ENCODE measurements at places on chromosomes 2 and 18. TPM values are rescaled to one million over a fixed set of nuclear protein-coding genes. Genes with fewer than 3 reads are reported as not detected.

- H3K4me1 ChIP-seq, result no peaks in the 10 kb centered on the region
- no peaks in the 10 kb centered on the region for H3K36me3 ChIP-seq
- no peak overlapping the region for H3K4me3 ChIP-seq
- no peak overlapping the region for H3K27ac ChIP-seq
- H3K27me3 ChIP-seq, result no peaks in the 10 kb centered on the region
Observed at GRCh38 chr2:2550856-2551255, 219.8 kb upstream of the MYT1L start.

DNA sequence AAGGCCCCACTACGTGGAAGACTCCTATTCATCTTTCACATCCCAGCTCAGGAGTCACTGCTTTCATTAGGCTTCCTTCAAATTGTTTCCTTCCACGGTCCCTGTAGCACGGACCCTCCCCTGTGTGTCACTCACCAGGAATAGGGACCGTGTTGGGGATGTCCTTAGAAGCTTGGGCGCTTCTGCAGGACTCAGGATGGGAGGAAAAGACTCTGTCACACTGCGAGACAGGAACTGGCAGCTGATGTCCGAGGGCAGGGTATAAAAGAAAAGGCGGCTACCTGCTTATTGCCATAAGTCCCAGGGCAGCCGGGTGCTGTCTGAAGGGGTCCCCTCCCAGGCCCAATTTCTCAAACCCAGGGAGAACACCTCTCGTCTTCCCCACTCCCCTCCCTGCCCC lies 79.1 kb downstream of the BCL2L11 start:
- H3K4me3 ChIP-seq, result no peak overlapping the region
- H3K27me3 ChIP-seq, result no peaks in the 10 kb centered on the region
- no peaks in the 10 kb centered on the region for H3K36me3 ChIP-seq
- DNase-seq, result no peak
- H3K27ac ChIP-seq, result no peak overlapping the region

- peaks cover 3% of the 10 kb centered on the region for H3K27me3 ChIP-seq
- no peak for DNase-seq
- H3K27ac ChIP-seq, result no peak overlapping the region
- H3K36me3 ChIP-seq, result no peaks in the 10 kb centered on the region
- no peak overlapping the region for H3K4me3 ChIP-seq
- peaks cover 15% of the 10 kb centered on the region for H3K4me1 ChIP-seq
Observed at GRCh38 chr2:12861344-12861930, 144.7 kb downstream of the TRIB2 start.

- no peak overlapping the region for H3K27ac ChIP-seq
- no peaks in the 10 kb centered on the region for H3K36me3 ChIP-seq
- no peak for DNase-seq
- peaks cover 43% of the 10 kb centered on the region for H3K4me1 ChIP-seq
- H3K4me3 ChIP-seq, result no peak overlapping the region
- no peaks in the 10 kb centered on the region for H3K27me3 ChIP-seq
Observed at GRCh38 chr2:136251197-136251884, 133.4 kb upstream of the CXCR4 start.

- H3K4me1 ChIP-seq, result no peaks in the 10 kb centered on the region
- H3K27ac ChIP-seq, result no peak overlapping the region
- H3K4me3 ChIP-seq, result no peak overlapping the region
- H3K36me3 ChIP-seq, result no peaks in the 10 kb centered on the region
- H3K27me3 ChIP-seq, result no peaks in the 10 kb centered on the region
Observed at GRCh38 chr2:170323743-170324142, 145.8 kb downstream of the MYO3B start.

DNA sequence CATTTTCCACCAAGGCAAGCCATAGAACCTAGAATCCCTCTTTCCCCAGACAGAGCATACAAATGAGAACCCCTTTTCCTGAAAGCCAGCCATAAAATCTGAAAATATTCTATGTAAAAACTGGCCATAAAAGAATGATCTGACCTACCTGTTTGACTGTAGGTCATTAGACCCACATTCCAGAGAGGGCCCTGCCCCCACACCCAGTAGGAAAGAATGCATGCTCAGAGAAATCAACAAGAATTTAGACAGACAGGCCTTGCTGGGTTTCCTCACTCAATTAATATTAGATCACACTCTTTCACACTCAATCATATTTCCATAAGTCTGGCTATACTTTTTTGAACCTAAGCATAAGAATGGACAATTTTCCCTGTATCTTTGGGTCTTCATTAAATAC lies 929.5 kb downstream of the ERBB4 start:
- no peak for DNase-seq
- H3K4me1 ChIP-seq, result no peaks in the 10 kb centered on the region
- no peaks in the 10 kb centered on the region for H3K36me3 ChIP-seq
- H3K4me3 ChIP-seq, result no peak overlapping the region

- H3K36me3 ChIP-seq, result no peaks in the 10 kb centered on the region
- no peak overlapping the region for H3K4me3 ChIP-seq
- DNase-seq, result no peak
- peaks cover 25% of the 10 kb centered on the region for H3K4me1 ChIP-seq
- H3K27me3 ChIP-seq, result no peaks in the 10 kb centered on the region
- H3K27ac ChIP-seq, result no peak overlapping the region
Observed at GRCh38 chr2:197312186-197312585, 1.6 kb upstream of the ANKRD44 start.

DNA sequence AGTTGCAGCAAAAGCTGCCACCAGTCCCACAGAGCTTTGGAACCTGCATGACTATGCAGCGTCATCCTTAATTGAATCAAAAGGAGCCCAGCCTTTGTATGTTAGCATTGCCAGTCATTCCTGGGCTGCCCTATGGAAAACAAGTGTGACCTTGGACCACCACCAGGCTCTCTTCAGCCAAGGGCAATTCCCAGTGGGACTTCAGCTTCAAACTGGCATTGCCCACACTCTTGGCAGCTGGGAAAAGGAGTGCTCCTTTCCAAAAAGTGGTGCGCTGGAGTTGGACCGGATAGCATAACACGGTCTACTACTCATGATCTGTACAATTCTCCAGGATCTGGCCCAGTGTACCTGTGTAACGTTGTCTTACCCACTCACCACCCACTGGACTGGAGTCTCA lies 259.5 kb downstream of the MREG start:
- no peak overlapping the region for H3K4me3 ChIP-seq
- no peak for DNase-seq
- peaks cover 42% of the 10 kb centered on the region for H3K4me1 ChIP-seq
- H3K27ac ChIP-seq, result no peak overlapping the region

DNA sequence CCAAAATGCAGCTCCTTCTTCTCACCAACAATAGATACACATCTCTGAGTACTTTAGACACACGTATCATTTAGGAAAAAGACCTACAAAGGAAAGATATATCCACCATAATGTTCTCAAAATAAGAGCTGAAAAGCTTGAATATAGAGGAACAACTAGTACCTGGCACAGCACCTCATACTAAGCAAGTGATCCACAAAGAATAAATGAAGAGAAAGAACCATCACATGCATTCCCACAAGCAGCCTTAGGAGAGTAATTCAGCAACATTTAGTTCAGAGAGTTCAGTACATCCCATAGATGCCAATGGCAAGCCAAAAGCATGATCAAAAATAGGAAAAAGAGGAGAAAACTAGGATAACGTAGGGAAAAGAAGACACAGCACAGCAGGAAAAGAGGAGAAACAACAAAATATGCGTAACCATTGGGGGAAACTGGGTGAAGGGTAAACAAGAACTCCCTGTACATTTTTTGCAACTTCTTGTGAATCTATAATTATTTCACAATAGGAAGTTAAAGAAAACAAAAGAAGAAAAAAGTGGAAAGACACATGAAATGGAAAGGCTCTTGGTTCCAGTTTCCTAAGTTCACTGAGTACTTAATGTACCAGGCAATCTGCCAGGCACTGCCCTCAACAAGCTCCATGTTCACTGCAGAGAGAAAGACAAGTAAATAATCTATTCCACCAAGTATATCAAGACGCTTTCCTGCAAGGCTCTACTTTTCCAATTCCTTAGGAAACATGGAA lies 22.3 kb downstream of the CLASP1 start:
- DNase-seq, result no peak
- H3K27me3 ChIP-seq, result no peaks in the 10 kb centered on the region
- no peak overlapping the region for H3K4me3 ChIP-seq
- no peak overlapping the region for H3K27ac ChIP-seq
- no peaks in the 10 kb centered on the region for H3K36me3 ChIP-seq
- peaks cover 11% of the 10 kb centered on the region for H3K4me1 ChIP-seq

- no peak overlapping the region for H3K4me3 ChIP-seq
- DNase-seq, result no peak
- no peak overlapping the region for H3K27ac ChIP-seq
Observed at GRCh38 chr18:44609181-44609941, 71.3 kb upstream of the SETBP1 start.

DNA sequence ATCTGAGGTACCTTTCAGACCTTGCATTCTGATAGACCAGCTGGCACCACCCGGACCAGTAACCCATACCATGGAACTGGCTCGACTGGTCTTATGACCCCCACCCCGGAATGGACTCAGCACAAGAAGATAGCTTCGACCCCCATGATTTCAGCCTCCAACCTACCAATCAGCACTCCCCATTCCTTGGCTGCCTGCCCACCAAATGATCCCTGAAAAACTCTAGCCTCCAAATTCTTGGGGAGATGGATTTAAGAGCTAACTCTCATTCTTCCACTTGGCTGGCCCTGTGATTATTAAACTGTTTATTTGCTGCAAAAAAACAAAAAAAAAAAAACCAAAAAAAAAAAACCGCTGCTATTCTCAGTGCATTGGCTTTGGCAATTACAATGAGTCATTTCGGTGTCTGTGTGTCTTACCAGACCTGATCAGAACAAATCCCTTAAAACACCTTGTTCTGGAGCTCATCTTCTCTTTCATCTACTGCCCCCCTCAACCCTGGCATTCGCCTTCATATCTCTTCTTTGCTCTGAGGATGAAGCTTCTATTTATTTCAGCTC lies 60.1 kb upstream of the KIF5C start:
- H3K4me1 ChIP-seq, result no peaks in the 10 kb centered on the region
- no peak overlapping the region for H3K27ac ChIP-seq
- no peak overlapping the region for H3K4me3 ChIP-seq
- no peak for DNase-seq

DNA sequence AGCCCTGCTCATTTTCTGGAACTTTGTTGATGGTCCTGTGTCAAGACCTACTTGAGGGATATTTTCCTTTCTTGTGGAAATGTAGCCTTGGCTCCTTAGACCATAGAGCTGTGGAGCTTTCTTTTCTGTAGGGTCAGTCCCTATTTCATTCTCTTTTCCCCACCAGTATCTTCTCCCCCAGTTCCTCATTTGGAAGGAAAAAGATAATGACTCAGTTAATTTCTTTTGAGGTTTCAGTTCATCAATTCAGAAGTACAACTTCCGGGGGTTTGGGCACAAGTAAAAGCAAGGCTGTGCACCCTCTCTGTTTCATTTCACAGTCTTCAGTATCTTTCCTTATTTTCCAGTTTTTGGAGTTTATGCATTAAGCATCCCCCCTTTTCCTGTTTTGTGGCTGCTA lies 70.7 kb downstream of the CDC42EP3 start:
- peak; percentile 84 for DNase-seq
- H3K36me3 ChIP-seq, result no peaks in the 10 kb centered on the region
- H3K4me1 ChIP-seq, result peaks cover 42% of the 10 kb centered on the region
- H3K4me3 ChIP-seq, result peak overlapping the region; percentile 36
- no peaks in the 10 kb centered on the region for H3K27me3 ChIP-seq
- H3K27ac ChIP-seq, result no peak overlapping the region

GRCh38 chr2:19321946-19322345 lies 36.5 kb downstream of the OSR1 start:
- no peak for DNase-seq
- no peak overlapping the region for H3K27ac ChIP-seq
- no peaks in the 10 kb centered on the region for H3K4me1 ChIP-seq
- no peaks in the 10 kb centered on the region for H3K27me3 ChIP-seq
- H3K4me3 ChIP-seq, result no peak overlapping the region

DNA sequence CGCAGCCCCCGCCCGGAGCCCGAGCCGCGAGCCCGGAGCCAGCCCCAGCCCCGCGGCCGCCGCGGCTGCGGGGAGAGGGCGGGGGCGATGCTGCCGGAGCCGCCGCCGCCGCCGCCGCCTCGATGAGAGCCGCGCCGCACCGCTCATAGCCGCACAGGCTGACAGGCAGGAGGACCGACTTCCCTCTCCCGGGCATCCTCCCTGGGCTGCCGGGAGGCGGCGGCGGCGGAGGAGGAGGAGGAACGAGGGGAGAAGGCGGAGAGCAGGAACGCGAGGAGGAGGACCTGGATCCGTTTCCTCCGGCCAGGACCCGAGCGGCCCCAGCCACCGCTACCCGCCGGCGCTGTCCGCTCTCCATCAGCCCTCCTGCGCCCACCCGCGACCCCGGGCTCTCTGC lies 370 bp downstream of the KLHL29 start:
- DNase-seq, result no peak
- H3K27ac ChIP-seq, result no peak overlapping the region
- H3K36me3 ChIP-seq, result no peaks in the 10 kb centered on the region
- H3K4me1 ChIP-seq, result peaks cover 32% of the 10 kb centered on the region
- no peak overlapping the region for H3K4me3 ChIP-seq

- H3K36me3 ChIP-seq, result peaks cover 20% of the 10 kb centered on the region
- no peak overlapping the region for H3K27ac ChIP-seq
- no peak overlapping the region for H3K4me3 ChIP-seq
- H3K4me1 ChIP-seq, result no peaks in the 10 kb centered on the region
- DNase-seq, result no peak
Observed at GRCh38 chr2:238165288-238165921, 6.6 kb downstream of the ERFE start.

- DNase-seq, result no peak
- peak overlapping the region; percentile 85 for H3K4me3 ChIP-seq
- peak overlapping the region; percentile 58 for H3K27ac ChIP-seq
- peaks cover 53% of the 10 kb centered on the region for H3K36me3 ChIP-seq
- peaks cover 94% of the 10 kb centered on the region for H3K4me1 ChIP-seq
Observed at GRCh38 chr2:130372833-130373807, 17.3 kb downstream of the PTPN18 start.

GRCh38 chr18:74806700-74807416 lies 209.2 kb downstream of the ZNF407 start:
- no peaks in the 10 kb centered on the region for H3K27me3 ChIP-seq
- H3K27ac ChIP-seq, result no peak overlapping the region
- no peak for DNase-seq
- H3K36me3 ChIP-seq, result no peaks in the 10 kb centered on the region
- H3K4me1 ChIP-seq, result no peaks in the 10 kb centered on the region

DNA sequence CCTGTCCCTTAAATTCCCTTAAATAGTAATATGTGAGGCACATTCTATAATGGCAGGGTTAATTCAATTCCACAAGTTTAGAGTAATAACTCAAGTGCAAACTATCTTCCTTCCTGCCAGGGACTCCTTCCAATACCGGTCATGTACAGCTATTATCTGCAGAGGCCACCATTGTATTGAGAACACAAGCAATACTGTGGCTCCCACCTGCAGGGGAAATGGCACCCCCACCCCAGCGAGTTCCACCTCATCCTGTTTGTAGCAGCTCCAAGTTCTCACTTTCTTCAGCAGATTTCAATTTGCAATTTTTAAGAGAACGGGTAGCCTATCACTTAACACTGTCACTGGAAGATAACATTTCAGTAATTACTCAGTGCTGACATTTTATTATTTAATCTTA lies 172.1 kb upstream of the PID1 start:
- H3K27ac ChIP-seq, result no peak overlapping the region
- peaks cover 6% of the 10 kb centered on the region for H3K27me3 ChIP-seq
- H3K4me1 ChIP-seq, result peaks cover 4% of the 10 kb centered on the region
- DNase-seq, result no peak

Gene SLC1A4
- 2.0 TPM for polyA plus RNA-seq

Gene COL4A4
- polyA plus RNA-seq, result not detected

Gene LYPD6B
- not detected for polyA plus RNA-seq

Gene RGPD3
- 0.25 TPM for polyA plus RNA-seq

Gene IL1RN
- polyA plus RNA-seq, result 109 TPM

Gene BOLL
- polyA plus RNA-seq, result not detected

Gene SLC30A3
- not detected for polyA plus RNA-seq

Gene ELOA2
- polyA plus RNA-seq, result not detected

Gene SLC23A3
- polyA plus RNA-seq, result not detected

Gene ZNF521
- 0.07 TPM for polyA plus RNA-seq

Gene RAD51AP2
- not detected for polyA plus RNA-seq

Gene CD28
- polyA plus RNA-seq, result 0.09 TPM

Gene EML6
- polyA plus RNA-seq, result not detected

All from CD14-positive monocyte (primary cell).